Stimulated activated CD8-positive, alpha-beta memory T cell treated with anti-CD3 and anti-CD28 coated beads, Interleukin-12 subunit alpha, Interleukin-12 subunit beta, amount 100 ng/mL, for 1 hour (primary cell): ENCODE measurements at places on chromosomes 2 and 18.

DNA sequence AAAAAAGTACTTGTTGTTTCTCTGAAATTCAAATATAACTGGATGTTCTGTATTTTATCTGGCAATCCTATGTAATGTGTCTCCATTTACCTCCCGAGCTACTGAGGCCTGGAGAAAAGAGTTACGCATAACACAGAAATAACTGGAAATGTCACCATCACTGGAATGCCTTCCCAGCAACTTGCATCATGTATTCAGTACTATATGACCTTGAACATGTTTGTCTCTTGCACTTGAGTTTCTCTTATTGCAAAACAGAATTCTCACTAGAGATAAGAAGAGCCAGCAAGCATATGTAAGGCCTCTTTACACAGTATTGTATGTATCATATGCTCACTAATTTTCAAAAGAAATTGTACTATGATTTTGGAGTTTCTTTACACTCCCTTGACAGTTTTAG, 99.6 kb upstream of the CTAGE1 start:
- DNase-seq = no peak

- DNase-seq = no peak
Observed at GRCh38 chr2:241224851-241225438, 36.5 kb downstream of the ANO7 start.

DNA sequence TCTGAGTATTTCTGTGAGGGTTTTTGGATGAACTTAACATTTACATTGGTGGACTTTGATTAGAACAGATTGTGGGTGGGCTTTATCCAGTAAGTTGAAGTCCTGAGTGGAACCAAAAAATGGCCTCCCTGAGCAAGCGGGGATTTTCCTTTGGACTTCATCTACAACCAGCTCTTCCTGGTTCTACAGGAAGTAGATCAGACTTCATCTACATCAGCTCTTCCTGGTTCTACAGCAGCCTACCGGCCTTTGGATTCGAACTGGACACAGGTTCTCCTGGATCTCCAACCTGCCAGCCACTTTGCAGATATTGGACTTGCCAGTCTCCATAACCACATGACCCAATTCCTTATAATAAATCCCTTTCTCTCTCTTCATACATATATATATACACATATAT, 79.9 kb upstream of the STK39 start:
- no peak for DNase-seq

GRCh38 chr18:48328473-48329210, 80.5 kb downstream of the ZBTB7C start:
- DNase-seq = no peak

DNA sequence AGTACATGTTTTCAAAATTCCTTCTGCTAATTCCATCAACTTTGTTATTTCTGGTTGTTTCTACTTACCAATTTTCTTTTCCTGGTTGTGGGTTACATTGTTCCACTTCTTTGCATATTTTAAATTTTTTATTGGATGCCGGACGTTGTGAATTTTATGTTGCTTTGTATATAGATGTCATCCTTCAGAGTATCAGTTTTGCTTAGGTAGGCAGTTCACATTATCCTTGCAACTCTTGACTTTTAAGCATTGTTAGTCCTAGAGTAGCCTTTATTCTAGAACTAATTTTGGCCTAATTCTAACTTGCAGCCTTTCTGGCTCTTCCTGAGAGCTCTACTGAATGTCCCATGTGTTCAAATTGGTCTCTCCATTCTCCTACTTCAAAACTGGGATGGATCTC, 228.7 kb upstream of the MC4R start:
- no peak for DNase-seq

DNA sequence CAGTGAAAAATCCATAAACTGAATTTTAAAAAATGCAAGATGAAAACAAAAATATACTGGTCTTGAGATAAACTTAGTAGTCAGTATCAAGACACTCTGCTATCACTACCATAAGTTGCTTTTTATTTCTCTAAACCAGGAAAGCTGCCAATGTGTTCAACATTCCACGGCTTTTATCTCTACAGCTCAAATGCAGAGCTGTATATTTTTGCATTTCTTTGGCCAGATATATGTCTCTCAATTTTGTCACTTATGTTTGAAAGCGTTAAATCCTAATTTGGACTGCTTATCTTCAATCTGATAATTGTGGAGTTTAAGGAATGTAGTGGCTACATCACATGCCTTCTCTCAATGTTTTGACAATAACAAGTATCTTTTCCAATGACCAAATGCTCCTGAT, 609.5 kb downstream of the EPHA4 start:
- no peak for DNase-seq

DNA sequence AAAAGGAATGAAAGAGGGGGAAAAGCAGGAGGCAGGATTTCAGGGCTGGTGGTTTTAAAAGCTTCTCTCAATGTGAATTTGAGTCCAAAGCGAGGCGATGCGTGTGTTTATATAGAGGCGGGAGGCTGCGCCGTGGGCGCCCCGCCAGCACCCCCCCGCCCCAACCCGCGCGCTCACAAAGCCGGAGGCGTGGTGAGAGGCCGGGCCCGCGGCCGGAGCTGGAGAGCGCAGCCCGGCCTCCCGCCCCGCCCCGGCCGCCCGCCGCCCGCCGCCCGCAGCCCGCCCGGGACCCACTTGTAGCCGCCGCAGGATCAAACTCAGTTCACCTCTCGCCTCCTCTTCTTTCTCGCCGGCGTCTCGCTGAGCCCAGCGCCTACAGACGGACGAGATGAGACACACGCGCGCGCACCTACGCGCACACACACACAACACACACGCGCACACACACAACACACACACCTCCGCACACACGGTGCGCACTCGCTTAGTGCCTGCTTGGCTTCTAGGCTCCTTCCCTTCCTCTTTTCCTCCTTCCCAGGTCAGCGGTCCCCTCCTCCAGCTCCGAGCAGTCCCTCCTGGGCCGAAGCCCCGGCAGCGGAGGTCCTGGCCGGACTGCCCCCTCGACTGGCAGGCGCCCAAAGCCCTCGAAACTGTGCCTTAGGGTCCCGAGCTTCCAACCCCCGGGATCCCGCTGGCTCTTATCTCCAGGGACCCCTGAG, 1.3 kb upstream of the CYP26B1 start:
- no peak for DNase-seq

- DNase-seq = no peak
Observed at GRCh38 chr18:79525556-79526467, 130.1 kb downstream of the NFATC1 start.

DNA sequence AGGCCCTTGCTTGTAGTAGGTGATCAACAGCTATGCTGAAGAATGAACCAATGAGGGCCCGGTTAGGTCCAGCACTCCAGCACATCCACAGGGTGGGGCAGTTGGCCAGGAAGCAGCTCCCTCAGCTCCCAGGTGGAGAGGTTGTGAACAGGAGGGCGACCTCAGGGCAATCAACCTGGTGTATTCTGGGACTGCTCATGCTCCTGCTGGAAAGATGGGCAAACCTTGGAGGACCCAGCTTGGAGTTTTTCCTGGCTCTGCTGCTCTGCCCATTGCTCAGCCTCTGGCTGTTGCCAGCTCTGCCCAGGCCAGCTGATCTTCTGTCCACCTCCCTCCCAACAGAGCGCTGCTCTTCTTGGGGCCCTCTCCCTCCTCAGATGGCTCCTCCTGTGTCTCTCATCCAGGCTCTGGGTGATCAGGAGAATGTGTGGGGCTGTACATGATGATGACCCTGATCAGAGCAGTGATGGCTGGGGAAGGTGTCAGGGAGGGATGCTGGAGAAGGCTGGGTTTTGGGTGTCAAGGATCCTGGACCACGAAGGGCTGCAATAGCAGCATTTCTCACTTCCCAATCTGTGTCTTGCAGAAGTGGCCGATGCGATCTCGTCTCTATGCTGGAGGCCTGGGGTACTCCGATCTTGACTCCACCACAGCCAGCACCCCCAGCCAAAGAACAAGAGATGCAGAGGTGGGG, 3.4 kb downstream of the TCF23 start:
- no peak for DNase-seq

DNA sequence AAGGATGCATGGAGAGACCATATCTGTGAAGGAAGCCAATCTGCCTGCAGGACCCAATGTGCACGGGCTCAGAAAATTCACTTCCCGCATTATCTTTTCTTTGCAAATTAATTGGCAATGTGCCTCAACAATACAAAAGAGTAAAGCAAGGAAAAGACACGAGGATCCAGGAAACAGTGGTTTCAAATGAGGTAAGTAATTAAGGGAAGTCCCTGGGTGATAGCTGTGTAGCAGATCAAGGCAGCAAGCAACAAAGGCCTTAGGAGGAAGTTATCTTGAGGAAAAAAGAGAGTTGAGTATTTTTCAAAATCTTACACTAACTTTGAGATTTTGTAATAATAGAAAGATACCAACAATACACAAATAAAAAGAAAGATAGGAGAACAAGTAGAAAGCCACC, 44.3 kb upstream of the TGIF1 start:
- no peak for DNase-seq

- no peak for DNase-seq
Observed at GRCh38 chr18:33584548-33585430, 6.8 kb downstream of the ASXL3 start.

DNA sequence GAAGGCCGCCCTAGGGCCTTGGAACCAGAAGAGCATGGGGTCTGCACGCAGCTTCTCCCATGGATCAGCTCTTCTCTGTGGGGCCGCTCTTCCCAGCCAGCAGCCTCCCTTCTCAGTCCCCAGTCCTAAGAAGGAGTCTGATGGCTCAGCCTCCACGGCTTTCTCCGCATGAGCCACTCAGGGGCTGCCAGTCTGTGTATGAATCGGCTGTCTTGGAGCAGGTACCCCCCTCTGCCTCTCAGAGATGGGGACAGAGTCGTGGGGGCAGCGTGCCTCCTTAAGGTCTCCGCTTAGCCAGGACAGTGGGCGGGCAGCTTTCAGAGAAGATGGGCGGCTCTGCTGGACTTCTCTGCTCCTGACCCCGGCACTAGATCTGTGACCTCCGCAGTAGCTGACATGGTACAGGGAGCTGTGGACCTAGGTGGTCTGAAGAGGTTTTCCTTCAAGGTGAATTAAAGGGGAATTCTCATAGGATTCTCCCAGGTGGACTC, 21.6 kb downstream of the INPP5D start:
- no peak for DNase-seq
